ENCODE measurements at places on chromosomes 2 and 18.
A peak's percentile ranks its signal among the peaks of the same experiment; 100 is the strongest.

DNA sequence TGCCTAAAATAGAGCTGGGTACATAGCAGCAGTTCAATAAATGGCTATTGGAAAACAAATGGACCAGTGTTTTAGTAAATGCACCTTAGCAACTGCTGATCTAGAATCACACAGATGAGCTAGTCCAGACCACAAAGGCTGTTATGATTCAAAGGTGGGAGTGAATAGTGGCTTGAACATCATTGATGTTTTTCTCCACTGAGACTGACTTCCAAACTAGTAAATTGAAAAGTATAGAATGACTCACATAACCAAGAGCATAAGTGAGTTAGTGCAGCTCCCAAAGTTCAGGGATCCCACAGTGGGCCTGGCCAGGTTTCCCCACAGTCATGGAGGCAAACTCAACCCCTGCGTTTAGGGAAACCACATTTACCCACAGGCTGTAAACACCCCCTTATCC lies 106.7 kb upstream of the YPEL5 start:
- DNase-seq, result no peak

DNA sequence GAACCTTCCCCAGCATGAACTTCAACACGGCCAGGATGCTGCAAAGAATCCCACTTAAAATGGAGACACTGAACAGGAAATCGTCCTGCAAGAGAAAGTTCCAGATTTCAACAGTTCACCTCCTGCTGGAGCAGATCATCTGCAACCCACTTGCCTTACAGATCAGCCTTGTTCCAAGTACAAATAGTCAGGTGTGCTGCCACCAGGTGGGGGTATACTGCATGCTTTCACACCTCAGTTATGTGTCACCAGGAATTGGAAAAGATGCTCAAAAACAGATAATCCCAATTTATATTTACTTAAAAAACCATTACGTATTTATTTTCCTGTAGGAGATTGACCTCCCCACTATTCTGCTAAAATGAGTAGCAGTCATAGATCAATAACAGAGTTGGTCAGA lies 212.3 kb downstream of the MGAT5 start:
- peak; percentile 43 for DNase-seq

DNA sequence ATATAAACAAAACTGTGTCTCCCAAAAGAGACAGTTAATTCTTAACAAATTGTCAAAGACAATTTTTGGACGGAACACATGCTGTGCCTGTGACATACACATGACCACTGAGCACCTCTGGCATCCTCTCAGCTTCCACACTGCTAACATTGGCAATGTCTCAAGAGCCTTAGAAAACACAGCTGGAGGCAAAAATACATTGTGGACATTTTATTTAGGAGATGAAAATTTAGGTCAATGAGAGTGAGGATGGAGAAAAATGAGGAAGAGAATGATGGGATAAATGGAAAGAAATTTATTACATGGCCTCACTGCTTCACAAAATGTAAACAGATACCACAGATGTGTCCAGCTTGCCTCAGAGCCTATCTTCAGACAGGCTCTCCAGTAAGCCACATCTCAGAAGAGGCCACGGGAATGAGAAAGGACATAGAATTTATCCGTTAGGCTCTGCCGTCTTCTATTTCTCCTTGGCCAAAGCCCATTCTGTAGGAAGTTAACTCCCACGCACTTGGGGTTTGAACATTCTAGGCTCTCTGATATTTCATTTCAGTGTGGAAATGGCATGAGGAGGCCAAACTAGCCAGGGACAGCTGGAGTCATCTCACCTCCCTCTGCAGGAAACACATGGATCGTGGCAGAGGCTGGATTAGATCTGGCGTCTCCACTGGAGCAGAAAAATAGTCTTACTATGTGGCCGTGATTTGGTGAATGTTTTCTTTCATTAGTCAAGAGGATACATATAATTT lies 519.4 kb upstream of the DSEL start:
- DNase-seq, result no peak

GRCh38 chr2:160203007-160203406 lies 2.9 kb upstream of the ITGB6 start:
- no peak for DNase-seq

DNA sequence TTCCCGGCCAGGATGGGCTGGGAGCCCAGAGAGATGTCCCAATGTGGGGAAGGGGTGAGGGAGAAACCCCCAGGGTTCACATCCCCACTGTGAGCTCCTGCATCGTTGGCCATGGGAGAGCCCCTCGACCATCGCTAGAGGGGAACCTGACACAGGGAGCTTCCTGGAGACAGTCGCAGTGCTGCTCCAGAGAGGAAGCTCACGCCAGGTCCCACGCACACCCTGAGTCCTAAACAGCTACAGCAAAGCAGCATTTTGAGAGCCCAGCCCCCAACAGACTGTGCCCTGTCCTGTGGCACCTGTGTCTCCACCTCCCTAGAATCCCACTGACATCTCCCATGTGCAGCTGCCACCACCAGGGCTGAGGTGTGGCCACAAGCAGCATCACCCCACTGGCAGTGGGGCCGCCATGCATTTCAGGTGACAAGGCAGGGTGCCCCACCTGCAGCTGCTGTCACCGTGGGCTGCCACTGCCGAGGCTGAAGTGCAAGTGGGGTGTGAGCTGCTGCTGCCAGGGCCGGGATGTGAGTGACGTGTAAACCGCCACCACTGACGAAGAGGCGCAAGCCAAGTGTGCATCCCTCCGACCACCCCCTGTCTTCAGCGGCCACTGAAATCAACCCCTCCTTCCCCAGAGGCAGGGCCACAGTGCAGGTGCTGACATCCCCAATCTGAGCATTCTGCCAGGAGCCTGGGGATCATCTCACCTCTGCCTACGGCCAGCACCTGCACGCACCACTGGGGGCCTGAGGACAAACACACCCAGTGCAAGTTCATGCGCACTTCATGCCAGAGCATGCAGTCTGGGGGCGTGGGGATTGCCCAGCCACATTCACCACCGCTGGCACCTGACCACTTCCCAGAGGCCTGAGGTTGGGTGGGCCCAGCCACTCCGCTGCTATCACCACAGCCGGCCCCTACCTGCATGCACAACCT lies 467.7 kb upstream of the SALL3 start:
- no peak for DNase-seq

DNA sequence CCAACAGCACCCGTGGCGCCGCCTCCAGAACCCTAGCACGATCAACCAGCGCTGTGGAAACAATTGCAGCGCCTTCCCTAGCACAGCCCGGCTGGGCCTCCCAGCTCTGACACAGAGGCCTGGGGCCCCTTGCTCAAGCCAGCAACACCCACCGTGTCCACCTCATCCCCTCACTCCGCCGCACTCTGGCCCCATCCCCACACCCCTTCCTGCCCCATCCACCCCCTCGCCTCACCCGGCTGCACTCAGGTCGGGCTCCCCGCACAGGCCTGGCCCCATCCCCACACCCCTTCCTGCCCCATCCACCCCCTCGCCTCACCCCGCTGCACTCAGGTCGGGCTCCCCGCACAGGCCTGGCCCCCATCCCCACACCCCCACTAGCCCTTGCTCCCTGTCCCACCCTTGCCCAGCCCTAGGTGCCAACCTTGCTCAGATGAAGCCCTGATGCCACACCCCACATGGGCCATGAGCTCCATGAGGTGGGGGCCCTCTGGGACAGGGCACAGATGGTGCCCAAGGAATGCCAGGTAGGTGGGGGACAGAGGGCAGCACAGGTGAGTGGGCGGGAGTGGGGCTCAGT lies 28.7 kb downstream of the KIF1A start:
- DNase-seq, result no peak

DNA sequence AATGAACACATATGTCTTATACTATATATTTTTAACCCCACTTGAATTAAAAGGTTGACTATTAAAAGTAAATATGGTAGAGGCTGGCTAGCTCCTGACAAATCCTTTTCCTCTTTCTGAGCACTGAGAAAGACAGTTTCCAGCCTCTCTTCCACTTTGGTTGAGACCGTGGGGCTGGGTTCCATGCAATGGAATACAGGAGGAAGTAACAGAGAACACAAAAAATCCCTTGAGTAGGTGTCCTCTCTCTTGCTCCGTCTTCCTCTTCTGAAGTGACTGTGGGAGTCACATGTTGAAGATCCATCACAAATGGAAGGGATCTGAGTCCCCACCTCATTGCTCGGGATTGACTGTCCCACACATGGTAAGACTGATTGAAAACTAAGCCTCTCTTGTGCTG lies 36.6 kb upstream of the SIGLEC15 start:
- no peak for DNase-seq

GRCh38 chr18:24121625-24122024 lies 17.2 kb upstream of the CABYR start:
- DNase-seq, result no peak

- DNase-seq, result no peak
Observed at GRCh38 chr2:159922563-159922962, 124.6 kb upstream of the CD302 start.

- no peak for DNase-seq
Observed at GRCh38 chr2:156687715-156688114, 251.5 kb downstream of the GPD2 start.

DNA sequence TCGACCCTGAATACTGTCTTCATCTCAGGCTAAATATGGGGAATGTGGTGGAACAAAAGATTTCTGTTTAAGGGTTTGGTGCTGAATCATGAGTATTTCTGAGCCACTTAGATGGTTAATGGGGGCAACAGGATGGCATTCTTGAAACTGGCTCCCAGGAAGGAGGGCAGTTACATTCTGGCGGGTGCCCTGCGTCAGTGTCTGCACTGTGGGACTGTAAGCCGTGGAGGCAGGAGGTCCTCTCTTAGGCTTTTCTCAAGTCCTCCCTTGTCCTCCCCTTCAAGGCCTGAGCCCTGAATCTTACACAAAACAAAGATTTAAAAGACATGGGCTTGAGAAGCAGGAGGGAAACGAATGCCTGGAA lies 45.7 kb downstream of the PSD4 start:
- DNase-seq, result no peak

DNA sequence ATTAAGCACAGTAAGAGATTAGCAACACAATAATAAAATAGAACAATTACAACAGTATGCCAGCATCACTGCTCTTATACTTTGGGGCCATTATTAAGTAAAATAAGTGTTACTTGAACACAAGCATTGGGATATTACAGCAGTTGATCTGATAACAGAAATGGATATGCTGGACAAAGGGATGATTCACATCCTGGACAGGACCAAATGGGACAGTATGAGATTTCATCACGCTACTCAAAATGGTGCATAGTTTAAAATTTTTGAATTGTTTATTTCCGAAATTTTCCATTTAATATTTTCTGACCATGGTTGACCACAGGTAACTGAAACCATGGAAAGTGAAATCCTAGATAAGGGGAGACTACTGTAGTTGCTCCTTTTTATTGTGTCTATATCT lies 138.2 kb downstream of the UBR3 start:
- DNase-seq, result no peak

DNA sequence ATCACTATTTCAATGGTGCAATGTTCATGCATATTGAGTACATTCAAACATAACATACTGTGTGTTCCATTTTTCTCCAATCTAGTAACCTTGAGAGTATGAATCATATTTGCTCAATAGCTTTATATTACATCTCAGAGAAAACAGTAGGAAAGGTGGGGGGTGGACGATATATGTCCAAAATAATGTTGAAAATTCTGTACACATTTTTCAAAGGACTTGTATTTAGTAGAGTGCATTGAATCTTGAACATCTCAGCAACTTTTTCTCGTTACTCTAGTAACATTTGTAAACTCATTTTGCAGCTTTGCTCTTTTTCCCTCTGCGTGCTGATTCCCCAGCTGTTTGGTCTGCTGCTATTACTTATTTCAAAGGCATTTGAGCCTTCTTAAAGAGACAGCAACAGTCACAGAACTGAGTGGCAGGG lies 1487.0 kb downstream of the LRP1B start:
- DNase-seq, result no peak

DNA sequence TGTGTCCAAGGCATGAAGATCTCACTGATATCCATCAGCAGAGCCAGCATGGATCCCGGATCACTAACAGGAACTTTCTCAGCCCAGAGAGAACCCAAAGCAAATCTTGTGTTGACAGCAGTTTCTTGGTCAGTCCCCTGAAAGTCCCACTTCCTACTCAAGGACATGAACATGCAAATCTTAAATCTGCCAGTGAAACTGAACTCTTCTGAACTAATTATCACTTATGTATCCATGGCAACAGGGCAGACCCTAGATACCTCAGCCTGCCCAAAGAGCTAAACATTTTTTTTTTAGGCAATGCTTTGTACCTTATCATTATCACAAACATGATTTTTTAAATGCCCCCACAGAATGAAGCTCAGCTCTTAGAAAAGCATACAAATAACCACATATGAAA lies 127.8 kb upstream of the DDX18 start:
- DNase-seq, result no peak

- no peak for DNase-seq
Observed at GRCh38 chr2:43274055-43274454, 47.6 kb upstream of the ZFP36L2 start.

DNA sequence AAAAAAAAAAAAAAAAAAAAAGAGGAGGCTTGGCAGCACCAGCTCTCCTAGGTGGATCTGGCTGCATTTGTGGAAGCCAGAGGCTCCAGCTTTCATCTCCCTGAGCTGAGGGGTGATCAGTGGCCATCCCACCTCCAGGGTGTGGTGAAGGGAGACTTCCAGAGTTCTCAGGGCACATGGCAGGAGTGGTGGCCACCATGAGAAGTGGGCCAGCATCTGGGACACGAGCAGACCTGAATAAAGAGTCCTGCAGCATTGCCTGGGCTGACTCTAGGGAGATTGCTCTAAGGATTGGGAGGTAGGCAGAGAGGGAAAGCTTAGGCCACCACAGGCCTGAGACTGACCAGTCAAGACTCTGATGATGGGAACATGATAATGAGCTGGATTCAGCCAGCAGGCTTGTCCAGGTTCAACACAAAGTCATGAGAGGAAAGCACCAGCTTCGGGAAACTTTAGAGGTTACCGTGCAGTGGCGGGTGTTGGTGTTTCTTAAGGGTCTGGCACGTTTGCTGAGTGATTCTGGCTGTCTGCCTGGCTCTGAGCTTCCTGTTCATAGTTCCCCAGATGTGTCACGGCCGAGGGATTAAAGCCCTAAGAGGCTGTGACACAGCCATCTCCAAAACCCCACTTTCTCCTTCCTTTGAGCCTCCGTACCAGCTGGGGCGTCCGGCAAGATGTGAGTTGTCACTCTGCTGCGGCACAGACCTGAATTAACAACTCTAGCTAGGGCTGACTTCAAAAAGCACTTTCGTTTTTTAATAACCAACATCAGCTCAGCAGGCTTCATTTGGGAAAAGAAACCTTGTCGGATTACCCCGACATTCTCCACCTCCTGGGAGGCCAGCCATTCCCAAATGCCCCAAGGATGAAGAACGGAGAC lies 38.3 kb upstream of the IL1R1 start:
- DNase-seq, result no peak

DNA sequence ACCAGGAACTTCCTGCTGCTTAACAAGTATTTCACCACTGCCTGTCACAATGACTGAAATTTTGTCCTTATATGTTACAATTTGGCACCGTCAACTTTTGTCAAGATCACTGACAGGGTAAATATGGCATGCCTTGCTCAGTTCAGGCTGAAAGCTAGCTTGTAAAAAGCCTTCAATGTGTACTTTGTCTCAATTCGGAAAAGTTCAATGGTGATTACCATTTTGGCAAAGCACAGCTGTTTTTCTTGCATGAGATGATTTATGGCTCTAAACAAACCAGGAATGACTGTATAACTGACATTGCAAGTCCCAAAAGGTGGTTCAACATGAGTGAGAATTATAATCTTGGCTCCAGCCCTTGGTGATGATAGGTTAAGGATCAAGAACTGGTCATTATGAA lies 1255.2 kb downstream of the CNTNAP5 start:
- no peak for DNase-seq

- no peak for DNase-seq
Observed at GRCh38 chr18:39991696-39992265, 1963.3 kb upstream of the PIK3C3 start.

All from NCI-H1092 treated with DMSO at 0.1 percent for 48 hours (cell line).